ENCODE measurements at places on chromosomes 1 and 21.

GRCh38 chr1:171195767-171196166 lies 10.7 kb downstream of the FMO2 start:
- DNase-seq: no peak

- peak; percentile 61 for DNase-seq
Measured at GRCh38 chr1:10387677-10388386, 11.0 kb upstream of the PGD start.

DNA sequence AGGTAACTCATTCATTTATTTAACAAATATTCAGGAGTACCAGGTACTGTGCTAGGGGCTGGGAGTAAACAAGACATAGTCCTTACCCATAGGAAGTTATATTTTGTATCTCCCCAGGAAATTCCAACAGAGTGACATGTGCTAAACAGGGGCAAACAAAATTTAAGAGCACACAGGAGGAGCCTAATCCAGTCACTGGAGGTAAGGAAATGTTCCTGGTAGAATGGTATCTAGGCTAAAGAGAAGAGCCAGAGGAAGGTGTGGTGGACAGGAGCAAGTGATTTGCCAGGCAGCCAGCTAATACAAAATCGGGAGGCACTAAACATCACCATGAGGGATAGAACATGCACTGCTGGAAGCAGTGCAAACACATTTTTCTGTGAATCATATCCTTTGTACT lies 10.4 kb downstream of the TEX38 start:
- DNase-seq: no peak

DNA sequence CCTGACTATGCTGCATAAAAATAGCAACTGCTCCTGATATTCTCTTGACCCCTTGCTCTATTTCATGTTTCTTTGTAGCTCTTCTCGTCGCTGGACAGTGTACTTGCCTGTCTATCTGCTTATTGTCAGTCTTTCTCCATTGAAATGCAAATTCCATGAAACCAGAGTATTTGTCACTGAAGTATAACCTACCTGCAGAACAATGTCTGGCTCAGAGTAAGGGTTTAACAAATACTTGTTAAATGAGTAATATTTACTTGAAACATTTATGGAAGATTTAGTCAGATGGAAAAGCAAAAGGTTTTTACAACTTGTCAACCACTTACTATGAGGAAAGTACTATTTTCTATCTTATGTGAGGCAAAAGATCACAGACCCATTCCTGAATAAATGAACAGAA lies 19.9 kb upstream of the ERICH3 start:
- no peak for DNase-seq

GRCh38 chr1:19643602-19644394 lies at the start of gene NBL1:
TSS of gene NBL1 (plus strand) at chr1:19644311. CDS start at chr1:19655031, 10,720 bp downstream.
- peak; percentile 93 for DNase-seq

- no peak for DNase-seq
Measured at GRCh38 chr1:43370564-43370963, 2.8 kb upstream of the ELOVL1 start.

DNA sequence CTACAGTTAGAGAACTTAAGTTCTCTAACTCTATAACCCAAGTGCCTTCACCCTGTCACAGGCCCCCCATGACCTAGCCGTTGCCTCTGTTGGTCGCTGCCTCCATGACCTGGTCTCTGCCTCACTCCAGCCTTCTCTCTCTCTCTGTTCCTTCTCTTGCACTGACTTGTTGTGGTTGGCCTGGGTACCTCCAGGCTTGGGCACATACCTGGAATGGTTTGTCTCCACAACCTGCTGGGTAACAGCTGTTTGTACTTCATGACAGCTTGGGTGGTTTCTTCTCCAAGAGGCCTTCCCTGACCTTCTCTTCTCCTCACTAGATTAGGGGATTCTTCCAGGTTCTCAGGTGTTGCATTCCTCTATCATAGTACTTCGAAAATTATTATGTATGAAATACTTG lies 371.6 kb upstream of the USP24 start:
- no peak for DNase-seq

DNA sequence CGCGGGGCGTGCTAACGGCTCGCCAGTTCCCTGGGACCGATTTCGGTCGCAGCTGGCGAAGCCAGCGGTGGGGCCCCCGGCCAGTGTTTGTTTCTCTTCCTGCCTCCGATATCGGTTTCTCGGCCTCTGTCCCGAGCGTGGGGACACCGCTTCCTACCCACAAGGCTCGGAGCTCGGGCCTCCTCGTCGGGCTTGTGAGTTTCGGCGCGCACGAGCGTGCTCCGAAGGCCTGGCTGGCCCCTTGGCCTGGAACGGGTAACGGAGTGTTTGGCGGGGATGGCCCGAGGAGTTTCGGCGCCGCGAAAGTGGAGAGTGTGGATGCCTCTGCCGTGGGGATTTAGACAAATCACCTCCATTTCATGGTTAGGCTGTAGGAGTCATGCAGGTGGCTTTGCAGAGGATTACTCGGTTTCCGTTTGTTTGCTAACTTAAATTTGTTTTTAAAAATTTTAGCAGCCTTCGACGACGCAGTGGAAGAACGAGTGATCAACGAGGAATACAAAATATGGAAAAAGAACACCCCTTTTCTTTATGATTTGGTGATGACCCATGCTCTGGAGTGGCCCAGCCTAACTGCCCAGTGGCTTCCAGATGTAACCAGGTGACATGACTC lies 559 bp downstream of the RBBP4 start:
- no peak for DNase-seq

DNA sequence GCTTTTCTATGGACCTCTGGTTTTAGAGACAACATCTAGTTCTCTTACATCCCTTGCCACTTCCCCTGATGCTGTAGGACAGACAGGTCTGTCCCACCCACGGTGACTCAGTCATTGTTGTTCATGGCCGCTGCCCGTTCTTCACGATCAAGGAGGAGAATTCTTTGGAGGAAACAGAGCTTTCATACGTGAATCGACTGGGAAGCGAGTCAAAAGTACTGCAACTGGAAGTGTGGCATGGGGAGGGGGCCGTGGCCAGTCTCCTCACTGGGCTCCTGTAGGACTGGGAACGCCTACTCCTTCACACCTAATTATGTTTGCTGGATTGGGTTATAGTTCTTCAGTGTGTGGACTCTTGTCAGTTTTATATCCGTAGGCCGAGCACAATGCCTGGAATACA lies 4.4 kb upstream of the SLC37A1 start:
- DNase-seq: no peak

DNA sequence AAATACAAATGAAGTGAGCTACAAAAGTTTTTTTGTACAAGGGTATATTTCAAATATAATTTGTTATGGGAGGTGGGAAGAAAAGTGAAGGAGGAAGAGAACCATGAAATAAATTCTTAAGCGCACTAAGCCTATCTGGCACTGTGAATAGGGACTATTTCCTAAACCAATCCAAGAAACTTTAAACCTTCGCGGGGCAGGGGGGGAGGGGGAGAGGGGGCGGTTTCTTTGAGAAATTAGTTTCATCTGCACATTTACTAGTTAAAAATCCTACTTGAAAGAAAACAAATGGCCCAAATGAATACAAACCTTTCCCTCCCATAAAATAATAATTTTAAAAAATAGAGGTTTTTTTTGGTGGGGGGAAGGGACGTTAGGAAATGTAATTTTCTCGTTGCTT lies 364 bp downstream of the GOLPH3L start:
- peak; percentile 22 for DNase-seq

DNA sequence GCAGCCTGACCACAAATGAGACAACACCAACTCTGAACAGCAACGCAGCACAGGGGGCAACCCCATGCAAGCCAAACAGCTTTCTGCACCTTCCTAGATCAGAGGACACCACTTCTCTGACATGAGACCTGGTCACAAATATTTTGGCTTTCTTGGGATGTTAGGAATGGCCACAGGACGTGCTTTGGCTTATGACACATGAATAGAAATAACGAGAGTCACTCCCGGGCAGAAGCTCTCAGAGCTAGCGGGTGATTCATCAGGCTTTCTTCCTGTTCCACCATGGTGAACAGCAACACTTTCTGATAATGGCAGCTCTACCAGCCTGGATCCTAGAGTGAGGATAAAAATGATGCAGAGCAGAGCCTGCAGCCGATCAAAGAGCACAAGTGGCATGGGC lies 39.4 kb downstream of the PAFAH2 start:
- DNase-seq: peak; percentile 91

GRCh38 chr1:107972391-107973180 lies 7.6 kb upstream of the VAV3 start:
- DNase-seq: no peak

GRCh38 chr1:23899070-23899469 lies 14.1 kb downstream of the CNR2 start:
- DNase-seq: no peak

GRCh38 chr1:154729031-154729442 lies 121.1 kb upstream of the ADAR start:
- peak; percentile 47 for DNase-seq

DNA sequence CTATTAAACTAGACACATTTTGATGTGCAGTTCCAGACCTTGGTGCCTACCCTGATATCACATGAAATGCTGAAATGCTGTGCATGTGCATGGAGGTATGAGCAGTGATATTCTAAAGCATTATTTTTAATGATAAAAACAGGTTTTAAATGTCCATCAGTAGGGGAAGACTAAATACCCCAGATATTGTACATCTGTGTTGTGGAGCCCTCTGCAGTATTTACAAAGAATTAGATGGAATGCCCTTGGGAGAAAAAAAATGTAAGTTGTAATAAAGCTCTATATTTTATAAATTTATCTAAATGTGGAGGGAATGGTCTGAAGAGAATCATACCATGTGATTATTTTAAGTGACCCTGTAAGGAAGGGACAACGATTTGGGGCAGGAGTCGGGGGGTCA lies 39.1 kb upstream of the IGSF5 start:
- no peak for DNase-seq

- no peak for DNase-seq
Measured at GRCh38 chr1:232899268-232899667, 51.1 kb upstream of the NTPCR start.

DNA sequence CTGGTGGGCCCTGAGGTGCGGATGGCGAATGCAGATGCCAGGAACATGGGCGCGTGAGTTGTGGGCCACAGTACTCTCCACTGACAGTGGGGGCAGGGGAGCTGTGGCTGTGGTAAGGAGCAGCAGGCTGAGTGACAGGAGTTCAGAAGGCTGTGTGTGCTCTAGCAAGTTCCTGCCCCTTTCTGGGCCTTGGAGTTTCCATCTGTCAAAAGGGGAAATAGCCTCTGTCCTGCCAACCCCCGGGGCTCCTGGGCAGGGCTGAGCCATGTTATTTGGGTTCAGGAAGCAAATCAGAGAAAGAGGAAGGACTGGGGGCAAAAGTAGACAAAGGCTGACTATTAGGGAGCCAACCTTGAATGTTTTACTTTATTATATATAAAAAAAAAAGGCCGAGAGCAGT lies 19.5 kb upstream of the MFN2 start:
- no peak for DNase-seq

DNA sequence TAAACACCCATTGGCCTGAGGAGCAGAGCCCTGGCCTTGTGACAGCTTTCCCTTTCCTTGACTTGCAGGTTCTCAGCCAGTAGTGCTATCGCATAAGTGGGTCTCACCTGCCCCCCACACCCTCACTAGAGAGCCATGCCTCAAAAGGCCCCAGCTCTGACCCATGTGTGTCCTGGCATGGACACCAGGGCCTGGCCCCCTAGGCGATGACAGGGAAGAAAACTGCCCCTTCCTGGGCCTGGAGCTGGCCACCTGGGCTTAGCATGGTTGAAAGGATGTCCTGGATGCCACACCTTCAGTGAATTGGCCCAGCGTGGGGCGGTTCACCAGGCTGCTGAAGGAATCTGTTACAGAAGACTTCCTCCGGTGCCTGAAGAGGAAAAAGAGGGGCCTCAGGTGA lies 18.5 kb downstream of the TTC39A start:
- DNase-seq: no peak
